Activated CD8-positive, alpha-beta T cell treated with anti-CD3 and anti-CD28 coated beads, Interleukin-2, amount 10 ng/mL, durations not matched to agents 7 days and 5 days (primary cell): ENCODE measurements at places on chromosomes 2 and 18. TPM values are rescaled to one million over a fixed set of nuclear protein-coding genes. Genes with fewer than 3 reads are reported as not detected.
A peak's percentile ranks its signal among the peaks of the same experiment; 100 is the strongest.

GRCh38 chr2:84278386-84278785 is 180.7 kb downstream of the SUCLG1 start:
- no peak for DNase-seq

- DNase-seq = no peak
These were observed 39.6 kb downstream of the MBD2 start for GRCh38 chr18:54184836-54185235.

DNA sequence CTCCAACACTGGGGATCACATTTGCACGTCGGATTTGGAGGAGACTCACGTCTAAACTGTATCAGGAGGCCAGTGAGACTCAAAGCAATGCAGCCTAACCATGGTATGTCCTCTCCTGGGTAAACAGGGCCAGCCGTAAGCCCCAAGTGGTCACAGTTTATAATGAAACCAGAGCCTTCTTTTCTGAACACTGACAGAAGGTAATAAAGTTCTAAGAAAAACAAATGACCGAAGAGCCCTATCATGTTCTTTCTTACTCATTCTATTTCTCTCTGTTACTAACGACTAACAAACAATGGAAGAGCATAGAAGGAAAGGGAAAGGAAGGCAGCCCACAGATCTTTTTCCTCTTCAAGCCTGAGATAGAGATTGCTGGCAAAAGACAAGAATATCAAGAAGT is 796.8 kb upstream of the SOX11 start:
- DNase-seq = no peak

GRCh38 chr2:43585708-43586107 is 10.1 kb downstream of the THADA start:
- no peak for DNase-seq

- no peak for DNase-seq
These were observed 25.6 kb downstream of the ZNF236 start for GRCh38 chr18:76847916-76848315.

DNA sequence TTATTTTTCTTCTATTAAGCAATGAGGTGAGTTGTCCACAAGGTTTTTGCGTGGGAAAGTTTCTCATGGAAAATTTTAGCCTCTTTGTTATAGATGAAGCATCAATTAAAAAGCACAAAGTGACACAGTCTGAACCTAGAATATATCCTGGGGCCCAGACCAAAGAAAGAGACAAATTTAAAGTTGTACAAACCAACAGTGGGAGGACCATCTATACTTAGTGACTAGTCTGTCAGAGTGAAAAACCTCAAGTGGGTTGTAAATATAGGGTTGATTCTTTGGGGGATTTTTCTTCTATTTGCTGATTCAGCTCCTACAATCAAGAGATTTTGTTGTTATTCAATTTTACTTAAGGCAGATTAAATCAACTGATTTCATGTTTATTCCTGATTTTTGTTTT is 256.2 kb downstream of the SATB2 start:
- no peak for DNase-seq

DNA sequence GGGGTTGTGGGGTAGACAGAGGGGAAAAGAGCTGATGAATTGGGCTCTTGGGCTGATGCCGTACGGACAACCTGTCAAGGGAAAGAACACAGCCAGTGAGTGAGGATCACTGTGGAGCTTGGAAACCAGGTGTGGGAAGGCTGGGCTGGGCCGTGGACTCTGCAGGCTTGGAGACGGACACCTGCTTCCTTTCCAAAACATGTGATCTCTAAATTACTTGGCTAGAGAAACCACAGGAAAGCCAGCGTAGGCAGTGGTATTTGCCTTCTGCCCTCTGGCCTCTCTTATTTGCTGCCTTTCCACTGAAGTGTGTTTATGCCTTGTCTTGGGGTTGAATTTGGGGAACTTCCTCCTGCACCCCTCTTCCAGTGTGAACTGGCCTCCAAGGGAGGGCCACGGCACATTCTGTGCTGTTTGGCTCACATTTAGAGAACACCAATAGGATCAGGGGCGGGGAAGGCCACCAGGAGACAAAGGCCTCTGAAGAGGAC is 267.7 kb downstream of the PRKCE start:
- no peak for DNase-seq

DNA sequence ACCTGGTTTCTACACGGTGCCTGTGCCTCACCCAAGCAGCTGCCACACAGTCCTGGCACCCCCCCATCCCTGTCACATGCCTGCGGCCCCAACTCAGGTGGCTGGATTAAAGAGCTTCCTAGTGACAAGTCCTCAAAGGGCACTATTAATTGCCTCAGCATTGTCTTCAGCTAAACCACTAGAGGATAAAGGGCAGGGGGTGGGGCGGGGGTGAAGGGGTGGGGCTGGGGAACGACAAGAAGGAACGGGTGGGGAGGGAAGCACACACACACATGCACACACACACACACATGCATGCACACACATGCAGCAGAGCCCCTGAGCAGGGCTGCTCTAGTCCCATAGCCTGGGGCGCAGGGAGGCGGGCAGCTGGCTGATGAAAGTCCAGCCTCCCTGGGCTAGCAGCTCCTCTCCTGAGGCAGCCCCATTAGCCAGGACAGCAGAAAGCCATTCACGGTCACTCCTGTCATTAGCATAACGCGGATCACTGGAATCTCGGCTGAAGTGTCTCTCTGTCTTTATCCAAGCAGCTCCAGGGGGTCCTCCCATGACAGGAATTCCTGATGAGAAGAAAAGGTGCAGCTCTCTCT is 7.4 kb upstream of the TEX261 start:
- DNase-seq = no peak

DNA sequence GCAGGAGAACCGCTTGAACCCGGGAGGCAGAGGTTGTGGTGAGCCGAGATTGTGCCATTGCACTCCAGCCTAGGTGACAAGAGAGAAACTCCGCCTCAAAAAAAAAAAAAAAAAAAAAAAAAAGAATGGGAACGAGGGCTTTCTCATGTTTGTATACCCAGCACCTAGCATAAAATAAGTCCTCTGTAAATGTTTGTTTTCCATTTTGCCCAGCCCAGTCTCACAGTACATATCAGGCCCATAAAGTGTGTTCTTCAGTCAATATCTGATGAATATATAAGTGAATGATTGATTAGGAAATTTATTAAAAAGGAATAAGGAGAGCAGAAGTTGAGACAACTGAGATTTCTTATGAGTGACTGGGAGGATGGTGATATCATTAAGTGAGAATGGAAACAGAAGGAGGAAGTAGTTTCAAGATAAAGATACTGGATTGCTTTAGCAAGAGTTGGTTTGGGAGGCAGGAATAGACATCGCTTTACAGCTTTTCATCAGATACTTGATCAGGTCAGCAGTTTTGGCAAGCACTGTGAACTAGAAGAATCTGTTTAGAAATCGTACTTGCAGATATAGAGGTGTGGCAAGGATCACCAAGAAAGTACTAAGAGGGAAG is 327.5 kb downstream of the KIAA1328 start:
- no peak for DNase-seq

- DNase-seq = no peak
These were observed 206.4 kb downstream of the NOL4 start for GRCh38 chr18:34018336-34018735.

- no peak for DNase-seq
These were observed 50.3 kb downstream of the DTNA start for GRCh38 chr18:34760444-34760843.

- no peak for DNase-seq
These were observed 14.1 kb downstream of the PTPN18 start for GRCh38 chr2:130369965-130370341.

GRCh38 chr2:207869784-207870778 is 100.4 kb upstream of the FZD5 start:
- DNase-seq = no peak

DNA sequence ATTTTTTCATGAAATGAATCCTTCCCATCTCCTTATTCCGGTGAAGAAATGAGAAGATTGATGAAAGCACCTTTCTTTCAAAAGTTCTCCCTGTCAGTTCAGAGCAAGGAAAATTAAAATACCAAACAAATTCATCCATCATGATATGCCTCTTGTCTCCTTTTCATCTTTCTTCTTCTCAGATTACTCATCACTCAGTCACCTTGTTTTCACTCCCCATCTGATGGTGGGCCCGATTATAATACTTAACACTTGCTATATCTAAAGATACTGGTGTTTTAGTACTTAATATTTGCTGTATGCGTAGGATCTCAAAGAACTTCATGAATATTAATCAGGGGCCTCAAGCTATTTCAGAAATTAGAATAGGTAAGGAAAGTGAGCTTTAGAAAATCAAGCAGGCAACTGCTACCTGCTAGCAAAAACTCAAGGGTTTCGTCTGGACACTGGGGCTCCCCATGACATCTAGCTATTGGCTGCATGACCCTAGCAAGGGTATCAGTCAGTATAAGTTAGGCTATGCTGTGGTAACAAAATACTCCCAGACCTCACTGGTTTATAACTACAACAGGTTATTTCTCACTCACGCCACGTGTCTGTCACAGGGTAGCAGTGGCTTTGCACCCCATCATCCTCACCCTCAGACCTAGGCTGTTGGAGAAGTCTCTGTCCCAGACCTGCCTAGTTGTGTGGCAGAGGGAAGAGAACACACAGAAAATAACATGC is 39.0 kb upstream of the RNF152 start:
- no peak for DNase-seq

GRCh38 chr2:223618172-223619035 is 16.2 kb upstream of the SCG2 start:
- DNase-seq = no peak

DNA sequence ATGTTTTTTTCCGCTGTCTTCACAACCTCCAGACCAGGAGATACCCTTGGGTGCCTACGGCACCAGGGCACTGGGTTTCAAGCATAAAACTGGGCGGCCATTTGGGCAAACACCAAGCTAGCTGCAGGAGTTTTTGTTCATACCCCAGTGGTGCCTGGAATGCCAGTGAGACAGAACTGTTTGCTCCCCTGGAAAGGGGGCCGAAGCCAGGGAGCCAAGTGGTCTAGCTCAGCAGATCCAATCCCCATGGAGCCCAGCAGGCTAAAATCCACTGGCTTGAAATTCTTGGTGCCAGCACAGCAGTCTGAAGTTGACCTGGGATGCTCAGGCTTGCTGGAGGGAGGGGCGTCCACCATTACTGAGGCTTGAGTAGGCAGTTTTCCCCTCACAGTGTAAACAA is 265.3 kb upstream of the ZEB2 start:
- DNase-seq = no peak

DNA sequence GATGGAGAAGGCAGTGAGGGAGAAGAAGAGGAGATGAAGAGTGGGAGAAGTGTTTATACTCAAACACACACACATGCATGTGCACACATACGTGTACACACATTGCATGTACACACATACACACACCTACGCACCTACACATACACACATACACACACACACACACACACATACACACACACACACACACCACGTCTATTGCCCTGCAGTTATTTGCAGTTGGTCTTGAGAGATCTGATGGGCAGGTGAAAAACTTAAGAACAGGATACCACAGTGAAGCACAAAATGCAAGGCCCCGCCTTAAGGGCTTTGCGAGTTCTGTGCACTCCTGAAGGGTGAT is 190.2 kb downstream of the MYCN start:
- DNase-seq = no peak

DNA sequence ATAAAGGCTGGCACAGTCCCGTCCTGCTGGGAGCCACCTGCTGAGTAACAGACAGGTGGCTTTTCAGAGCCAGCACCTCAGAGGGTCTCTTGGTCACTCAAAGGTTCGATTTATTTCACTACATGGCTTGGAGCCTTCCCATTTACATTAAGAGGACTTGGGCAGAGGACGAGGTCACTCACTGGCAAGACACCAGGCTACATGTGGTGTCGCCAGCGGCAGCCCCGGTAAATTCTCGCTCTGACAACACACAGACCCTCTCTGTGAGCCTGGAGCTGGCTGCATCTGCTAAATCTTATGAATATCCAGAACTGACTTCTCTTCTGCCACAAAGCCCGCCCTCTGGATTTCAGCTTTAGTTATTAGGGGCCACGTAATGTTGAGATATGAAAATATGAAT is 254.7 kb downstream of the VAPA start:
- no peak for DNase-seq

- peak; percentile 83 for DNase-seq
These were observed 125.7 kb downstream of the HDAC4 start for GRCh38 chr2:239275044-239275685.

DNA sequence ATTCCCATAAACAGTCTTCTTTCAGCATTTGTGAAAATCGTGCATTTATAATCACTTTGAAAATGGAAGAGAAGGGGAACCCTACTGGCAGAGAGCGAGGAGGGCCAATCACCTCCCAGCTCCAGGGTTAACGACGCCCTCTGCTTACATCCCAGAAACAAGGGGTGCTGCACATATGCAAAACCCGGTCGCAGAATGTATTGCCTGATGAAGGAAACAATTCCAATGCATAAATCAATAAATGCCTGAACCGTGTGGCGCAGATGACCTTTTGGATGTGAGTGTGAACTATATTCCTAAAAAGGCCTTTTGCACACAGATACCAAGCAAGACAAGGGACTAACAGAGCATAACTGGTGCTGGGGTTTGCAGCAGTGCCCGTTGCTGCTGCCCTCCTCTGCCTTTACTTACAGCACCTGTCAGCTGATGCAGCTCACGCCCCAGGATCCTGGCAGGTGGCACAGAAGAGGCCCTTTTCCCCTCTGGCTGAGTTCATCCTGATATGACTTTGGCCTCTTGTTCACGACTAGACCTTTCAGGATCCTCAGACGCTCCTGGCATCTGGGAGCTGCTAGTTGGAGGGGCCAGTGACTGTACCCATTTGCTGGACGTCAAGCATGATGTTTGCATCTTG is 67.8 kb downstream of the MYT1L start:
- no peak for DNase-seq

DNA sequence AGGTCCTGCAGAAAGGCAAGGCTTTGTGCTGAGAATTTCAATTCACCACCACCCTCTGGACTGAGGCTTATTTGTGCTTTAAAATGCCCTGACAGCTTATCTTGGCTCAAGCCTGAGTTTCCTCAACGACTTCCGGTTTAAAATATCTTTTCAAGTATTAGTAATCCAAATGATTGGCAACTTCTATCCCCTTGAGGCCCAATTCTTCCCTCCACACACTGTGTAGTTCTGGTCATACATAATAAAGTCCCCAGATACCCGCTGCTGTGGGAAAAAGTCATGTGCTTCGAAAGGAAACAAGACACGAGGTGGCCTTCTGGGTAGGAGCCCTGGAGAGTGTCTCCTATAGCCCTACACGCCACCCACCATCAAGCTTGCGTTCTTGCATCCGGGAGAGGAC is 393.4 kb downstream of the ALK start:
- DNase-seq = no peak

GRCh38 chr2:240525802-240526201 is 32.0 kb downstream of the ANKMY1 start:
- peak; percentile 3 for DNase-seq

Gene ASTL
- 0.34 TPM for total RNA-seq

Gene SIX3
- total RNA-seq = 0.10 TPM

Gene CIB4
- not detected for total RNA-seq

Gene REG1B
- total RNA-seq = not detected

Gene BOLL
- total RNA-seq = not detected

Gene INHBB
- total RNA-seq = not detected

Gene CCDC150
- total RNA-seq = 23.9 TPM

Gene HMSD
- not detected for total RNA-seq

Gene NEU2
- not detected for total RNA-seq
